ENCODE measurements at places on chromosomes 5 and 9.

DNA sequence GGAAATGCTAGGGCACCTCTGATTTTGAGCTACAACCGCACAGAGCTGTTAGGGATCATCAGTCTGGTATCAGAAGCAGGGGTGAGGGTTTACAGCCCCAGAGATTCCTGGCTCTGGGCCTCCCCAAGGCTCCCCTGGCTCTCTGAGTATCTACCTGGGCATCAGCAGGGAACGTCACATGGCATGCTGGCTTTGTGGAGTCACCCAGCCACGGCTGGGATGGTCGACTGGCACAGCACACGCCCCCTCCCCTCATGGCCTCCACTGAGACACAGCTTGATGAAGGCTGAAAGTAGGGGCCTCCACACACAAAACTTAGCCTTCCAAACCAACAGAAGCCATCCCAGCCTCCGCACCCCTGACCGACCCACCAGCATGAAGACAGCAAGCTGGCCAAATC is 16.7 kb downstream of the ATPSCKMT start:
- DNase-seq: no peak
- H3K4me1 ChIP-seq: peaks cover 15% of the 10 kb centered on the region
- H3K4me3 ChIP-seq: no peak overlapping the region

GRCh38 chr9:25814023-25814422 is 135.8 kb upstream of the TUSC1 start:
- H3K36me3 ChIP-seq: no peaks in the 10 kb centered on the region
- no peaks in the 10 kb centered on the region for H3K27me3 ChIP-seq
- H3K4me1 ChIP-seq: no peaks in the 10 kb centered on the region
- no peak for DNase-seq

DNA sequence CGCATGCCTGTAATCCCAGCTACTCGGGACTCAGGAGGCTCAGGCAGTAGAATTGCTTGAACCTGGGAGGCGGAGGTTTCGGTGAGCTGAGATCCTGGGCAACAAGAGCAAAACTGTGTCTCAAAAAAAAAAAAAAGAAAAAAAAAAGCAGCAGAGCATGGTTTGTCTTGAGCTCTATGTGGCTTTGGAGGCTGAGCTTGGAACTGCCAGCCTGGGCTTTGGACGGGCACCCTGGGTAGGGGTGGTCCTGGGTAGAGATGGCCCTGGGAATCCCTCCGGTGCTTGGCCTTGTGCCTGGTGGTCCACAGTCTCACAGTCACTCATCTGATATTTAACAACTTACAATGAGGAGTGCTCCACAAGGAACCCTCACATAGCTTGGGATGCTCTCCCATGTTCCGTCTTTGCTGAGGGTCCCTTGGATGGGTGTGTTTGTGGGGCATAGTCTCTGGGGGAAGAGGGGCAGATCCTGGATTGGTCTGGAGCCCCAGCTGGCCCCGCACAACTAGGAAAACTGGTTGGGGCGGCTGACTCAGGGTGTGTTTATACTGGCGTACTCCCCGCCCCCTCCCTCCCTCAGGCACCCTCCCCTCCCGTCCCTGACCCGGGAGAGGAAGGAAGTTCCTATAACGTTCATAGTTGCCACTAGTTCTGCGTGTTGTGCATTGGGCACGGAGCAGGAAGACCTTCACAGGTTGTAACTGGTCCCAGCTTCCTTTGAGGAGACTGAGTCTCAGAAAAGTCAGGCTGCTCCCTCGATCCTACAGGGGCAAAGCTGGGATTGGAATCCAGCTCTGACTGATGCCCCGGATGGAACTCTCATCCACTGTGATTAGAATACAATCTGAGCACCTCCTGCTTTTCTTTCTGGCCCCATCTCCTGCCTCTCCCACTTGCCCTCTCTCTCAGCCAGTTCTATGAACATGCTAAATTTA is 11.2 kb downstream of the IER5L start:
- H3K27ac ChIP-seq: peak overlapping the region; percentile 89
- peak overlapping the region; percentile 31 for H3K4me3 ChIP-seq
- peak; percentile 75 for DNase-seq
- no peaks in the 10 kb centered on the region for H3K27me3 ChIP-seq
- peaks cover 32% of the 10 kb centered on the region for H3K4me1 ChIP-seq

GRCh38 chr9:136054146-136054545 is 40.9 kb downstream of the NACC2 start:
- no peaks in the 10 kb centered on the region for H3K27me3 ChIP-seq
- no peak overlapping the region for H3K27ac ChIP-seq
- peaks cover 8% of the 10 kb centered on the region for H3K36me3 ChIP-seq
- peaks cover 11% of the 10 kb centered on the region for H3K4me1 ChIP-seq

DNA sequence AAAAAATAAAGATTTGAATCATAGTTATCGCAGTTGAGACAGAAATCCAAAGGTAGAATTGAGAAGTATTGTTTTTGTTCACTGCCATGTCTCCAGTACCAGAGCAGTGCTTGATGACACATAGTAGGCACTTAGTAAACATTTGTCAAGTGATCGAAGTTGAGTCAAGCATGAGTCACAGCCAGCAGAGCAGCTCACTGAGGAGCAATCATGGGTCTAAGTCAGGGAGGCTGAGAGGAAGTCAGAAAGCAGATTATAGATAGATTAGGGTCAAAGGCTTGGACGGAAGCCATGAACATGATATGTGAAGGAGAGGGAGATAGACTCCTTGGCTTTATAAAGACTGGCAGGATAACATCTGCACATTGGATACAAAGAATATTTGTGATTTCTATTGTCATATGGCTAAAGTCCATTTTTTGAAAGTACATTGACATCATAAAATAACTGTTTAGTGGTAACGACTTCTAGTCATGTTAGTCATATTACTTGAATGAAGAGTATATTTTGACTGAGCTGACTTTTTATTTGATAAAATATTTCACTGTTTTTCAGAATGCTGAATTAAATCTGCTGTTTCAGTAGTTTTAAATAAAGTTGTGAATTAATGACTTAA is 168.5 kb downstream of the RAB3C start:
- no peaks in the 10 kb centered on the region for H3K4me1 ChIP-seq
- H3K4me3 ChIP-seq: no peak overlapping the region
- no peaks in the 10 kb centered on the region for H3K36me3 ChIP-seq
- H3K27ac ChIP-seq: no peak overlapping the region

GRCh38 chr5:36571401-36572042 is 34.9 kb upstream of the SLC1A3 start:
- DNase-seq: no peak
- H3K4me1 ChIP-seq: peaks cover 2% of the 10 kb centered on the region
- no peak overlapping the region for H3K27ac ChIP-seq
- no peaks in the 10 kb centered on the region for H3K27me3 ChIP-seq
- no peaks in the 10 kb centered on the region for H3K36me3 ChIP-seq

- H3K27ac ChIP-seq: no peak overlapping the region
- peaks cover 29% of the 10 kb centered on the region for H3K36me3 ChIP-seq
- no peaks in the 10 kb centered on the region for H3K4me1 ChIP-seq
- DNase-seq: no peak
Measured at GRCh38 chr9:131470581-131470991, 32.1 kb upstream of the POMT1 start.

DNA sequence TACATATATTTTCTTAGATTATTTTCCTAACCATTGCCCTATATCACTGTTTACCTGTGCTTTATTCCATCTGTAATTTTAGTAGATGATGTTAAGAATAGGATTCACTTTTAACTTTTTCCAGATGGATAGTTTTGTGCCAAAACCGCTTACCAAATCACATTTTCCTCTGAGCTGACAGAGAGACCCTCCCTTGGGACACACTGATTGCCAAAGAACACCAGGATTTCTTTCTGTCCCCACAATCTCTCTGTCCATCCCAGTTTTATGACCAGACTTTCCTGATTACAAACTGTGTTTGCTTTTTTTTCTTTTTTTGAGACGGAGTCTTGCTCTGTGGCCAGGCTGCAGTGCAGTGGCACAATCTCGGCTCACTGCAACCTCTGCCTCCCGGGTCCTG is 81.3 kb upstream of the SPATA31C2 start:
- H3K4me1 ChIP-seq: no peaks in the 10 kb centered on the region
- H3K4me3 ChIP-seq: no peak overlapping the region
- no peaks in the 10 kb centered on the region for H3K27me3 ChIP-seq
- H3K27ac ChIP-seq: no peak overlapping the region
- no peak for DNase-seq

GRCh38 chr5:134436523-134437339 is 25.1 kb upstream of the CDKN2AIPNL start:
- peak overlapping the region; percentile 94 for H3K27ac ChIP-seq
- no peaks in the 10 kb centered on the region for H3K27me3 ChIP-seq
- peak; percentile 85 for DNase-seq
- H3K36me3 ChIP-seq: no peaks in the 10 kb centered on the region
- peaks cover 37% of the 10 kb centered on the region for H3K4me1 ChIP-seq

- no peaks in the 10 kb centered on the region for H3K4me1 ChIP-seq
- no peak overlapping the region for H3K27ac ChIP-seq
- H3K4me3 ChIP-seq: no peak overlapping the region
- no peaks in the 10 kb centered on the region for H3K36me3 ChIP-seq
- DNase-seq: no peak
- no peaks in the 10 kb centered on the region for H3K27me3 ChIP-seq
Measured at GRCh38 chr5:167346461-167346860, 945.0 kb upstream of the WWC1 start.

DNA sequence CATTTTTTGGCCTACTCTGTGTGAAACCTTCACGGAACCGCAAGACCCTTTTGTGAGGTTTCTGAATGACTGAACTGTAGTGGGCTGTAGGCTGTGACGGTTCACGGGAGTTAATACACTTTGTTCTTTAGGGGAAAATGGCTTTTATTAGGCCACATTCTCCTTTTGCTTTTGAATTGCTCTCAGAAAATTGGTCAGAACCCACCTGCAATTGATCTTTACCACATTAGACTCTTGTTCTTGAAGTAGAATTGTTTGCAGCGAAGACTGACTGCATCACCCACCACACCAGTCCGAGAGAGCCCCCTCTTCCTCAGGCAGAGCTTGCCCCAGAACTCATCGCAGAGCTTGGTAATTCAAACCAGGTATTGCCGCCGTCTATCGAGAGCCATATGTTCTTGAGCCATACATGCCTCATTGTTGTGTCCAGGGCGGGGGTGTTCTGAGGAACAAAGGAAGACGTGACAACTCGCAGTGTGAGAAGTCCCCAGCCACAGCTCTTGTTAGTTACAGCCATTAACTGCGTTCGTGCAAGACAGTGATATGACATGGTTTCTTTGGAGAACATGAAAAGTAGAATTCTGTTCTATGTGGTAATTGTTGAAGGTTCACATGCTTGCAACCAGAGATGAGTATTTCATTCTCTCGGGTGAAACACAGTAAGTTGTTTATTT is 166.4 kb upstream of the OTULINL start:
- no peaks in the 10 kb centered on the region for H3K27me3 ChIP-seq
- peaks cover 25% of the 10 kb centered on the region for H3K4me1 ChIP-seq
- H3K4me3 ChIP-seq: no peak overlapping the region
- peaks cover 38% of the 10 kb centered on the region for H3K36me3 ChIP-seq
- DNase-seq: peak; percentile 35
- H3K27ac ChIP-seq: peak overlapping the region; percentile 37

- no peaks in the 10 kb centered on the region for H3K27me3 ChIP-seq
- no peak overlapping the region for H3K4me3 ChIP-seq
- H3K4me1 ChIP-seq: no peaks in the 10 kb centered on the region
- H3K27ac ChIP-seq: no peak overlapping the region
Measured at GRCh38 chr5:161051920-161052500, 200.0 kb upstream of the ATP10B start.

- H3K27me3 ChIP-seq: no peaks in the 10 kb centered on the region
- no peaks in the 10 kb centered on the region for H3K4me1 ChIP-seq
- H3K36me3 ChIP-seq: no peaks in the 10 kb centered on the region
Measured at GRCh38 chr9:91734371-91734981, 215.6 kb downstream of the ROR2 start.

DNA sequence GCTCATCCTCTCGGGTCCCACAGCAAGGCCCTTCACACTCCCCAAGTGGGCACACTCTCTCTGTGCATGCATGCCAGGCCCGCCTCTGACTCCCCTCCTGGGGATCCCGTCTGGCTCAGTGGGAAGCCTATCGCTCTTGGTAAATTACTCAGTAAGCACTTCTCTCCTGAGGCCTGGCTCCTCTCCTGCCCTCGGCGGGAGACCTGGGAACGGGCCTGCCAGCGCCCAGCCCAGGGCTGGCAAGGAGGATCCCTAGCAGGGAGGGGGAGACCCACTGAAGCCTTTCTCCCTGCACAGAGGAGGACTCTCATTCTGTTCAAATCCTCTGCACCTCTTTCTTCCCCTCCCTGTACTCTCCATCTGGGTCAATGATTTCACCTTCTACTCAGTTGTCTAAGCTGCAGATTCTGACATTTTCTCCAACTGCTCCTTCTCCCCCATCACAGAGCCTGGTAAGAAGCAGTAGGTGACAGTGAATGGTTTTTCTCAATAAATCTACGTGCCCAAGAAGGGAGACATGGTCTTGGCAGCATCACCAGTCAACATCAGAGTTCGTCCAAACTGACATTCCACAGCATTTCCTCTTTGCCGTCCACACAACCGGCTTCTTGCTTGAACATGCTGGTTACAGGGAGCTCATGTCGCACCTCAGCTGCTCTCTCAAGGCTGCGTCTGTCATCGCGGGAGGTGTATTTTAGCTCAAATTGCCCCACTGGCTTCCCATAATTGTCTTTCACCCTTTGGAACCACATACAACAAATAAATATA is 81.9 kb downstream of the GPR21 start:
- DNase-seq: no peak
- no peak overlapping the region for H3K27ac ChIP-seq
- no peak overlapping the region for H3K4me3 ChIP-seq
- no peaks in the 10 kb centered on the region for H3K4me1 ChIP-seq
- H3K27me3 ChIP-seq: no peaks in the 10 kb centered on the region
- H3K36me3 ChIP-seq: no peaks in the 10 kb centered on the region

GRCh38 chr9:5492965-5493678 is 17.2 kb upstream of the PDCD1LG2 start:
- H3K4me3 ChIP-seq: no peak overlapping the region
- H3K27me3 ChIP-seq: no peaks in the 10 kb centered on the region
- no peak overlapping the region for H3K27ac ChIP-seq
- H3K36me3 ChIP-seq: no peaks in the 10 kb centered on the region

- H3K36me3 ChIP-seq: no peaks in the 10 kb centered on the region
- H3K4me3 ChIP-seq: no peak overlapping the region
- no peaks in the 10 kb centered on the region for H3K4me1 ChIP-seq
- no peaks in the 10 kb centered on the region for H3K27me3 ChIP-seq
- peak; percentile 38 for DNase-seq
Measured at GRCh38 chr5:170307575-170308465, 10.2 kb upstream of the LCP2 start.

GRCh38 chr5:139414581-139415130 is 10.8 kb upstream of the SPATA24 start:
- no peak overlapping the region for H3K4me3 ChIP-seq
- H3K27me3 ChIP-seq: no peaks in the 10 kb centered on the region
- DNase-seq: peak; percentile 48
- H3K4me1 ChIP-seq: peaks cover 3% of the 10 kb centered on the region
- H3K36me3 ChIP-seq: peaks cover 2% of the 10 kb centered on the region

DNA sequence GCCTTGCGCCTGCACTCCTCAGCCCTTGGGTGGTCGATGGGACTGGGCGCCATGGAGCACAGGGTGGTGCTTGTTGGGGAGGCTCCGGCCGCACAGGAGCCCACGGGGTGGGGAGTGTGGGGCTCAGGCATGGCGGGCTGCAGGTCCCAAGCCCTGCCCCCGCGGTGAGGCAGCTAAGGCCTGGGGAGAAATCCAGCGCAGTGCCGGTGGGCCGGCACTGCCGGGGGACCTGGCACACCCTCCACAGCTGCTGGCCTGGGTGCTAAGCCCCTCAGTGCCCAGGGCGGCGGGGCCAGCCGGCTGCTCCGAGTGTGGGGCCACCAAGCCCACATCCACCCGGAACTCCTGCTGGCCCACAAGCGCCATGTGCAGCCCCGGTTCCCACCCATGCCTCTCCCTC is 358.8 kb upstream of the RIOK2 start:
- no peak overlapping the region for H3K27ac ChIP-seq
- H3K27me3 ChIP-seq: no peaks in the 10 kb centered on the region
- no peak for DNase-seq
- H3K4me1 ChIP-seq: no peaks in the 10 kb centered on the region
- H3K4me3 ChIP-seq: no peak overlapping the region
- no peaks in the 10 kb centered on the region for H3K36me3 ChIP-seq

All from fibroblast of lung (primary cell).